ENCODE measurements at places on chromosomes 5 and 9. TPM values are rescaled to one million over a fixed set of nuclear protein-coding genes. Genes with fewer than 3 reads are reported as not detected.

GRCh38 chr5:139459451-139459934 lies 3.0 kb downstream of the ECSCR start:
- DNase-seq = no peak
- H3K4me3 ChIP-seq = no peak overlapping the region
- no peaks in the 10 kb centered on the region for H3K27me3 ChIP-seq
- peaks cover 15% of the 10 kb centered on the region for H3K4me1 ChIP-seq

DNA sequence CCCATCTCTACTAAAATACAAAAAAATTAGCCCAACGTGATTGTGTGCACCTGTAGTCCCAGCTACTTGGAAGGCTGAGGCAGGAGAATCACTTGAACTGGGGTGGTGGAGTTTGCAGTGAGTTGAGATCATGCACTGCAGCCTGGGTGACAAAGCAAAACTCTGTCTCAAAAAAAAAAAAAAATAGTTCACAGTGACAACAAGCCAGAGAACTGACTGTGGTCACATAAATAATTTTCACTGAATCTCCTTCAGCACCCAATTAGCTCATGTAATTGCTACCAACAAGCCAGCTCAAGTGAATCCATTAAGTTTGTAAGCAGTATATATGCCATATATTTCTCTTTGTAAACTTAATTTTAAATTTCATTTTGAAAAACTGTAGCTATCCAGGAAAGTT lies 14.5 kb upstream of the AFAP1L1 start:
- H3K36me3 ChIP-seq = no peaks in the 10 kb centered on the region
- H3K27me3 ChIP-seq = no peaks in the 10 kb centered on the region
- no peak overlapping the region for H3K27ac ChIP-seq
- no peaks in the 10 kb centered on the region for H3K4me1 ChIP-seq
- DNase-seq = no peak

- H3K4me3 ChIP-seq = no peak overlapping the region
- H3K36me3 ChIP-seq = no peaks in the 10 kb centered on the region
- no peaks in the 10 kb centered on the region for H3K4me1 ChIP-seq
- no peak overlapping the region for H3K27ac ChIP-seq
- H3K27me3 ChIP-seq = no peaks in the 10 kb centered on the region
Measured at GRCh38 chr5:118548761-118549720, 439.3 kb downstream of the DTWD2 start.

- no peaks in the 10 kb centered on the region for H3K36me3 ChIP-seq
- no peak overlapping the region for H3K4me3 ChIP-seq
- H3K4me1 ChIP-seq = no peaks in the 10 kb centered on the region
- no peaks in the 10 kb centered on the region for H3K27me3 ChIP-seq
- H3K27ac ChIP-seq = no peak overlapping the region
Measured at GRCh38 chr5:122924203-122924602, 78.8 kb downstream of the SNX24 start.

GRCh38 chr5:176803943-176804498 lies 6.3 kb upstream of the UNC5A start:
- no peaks in the 10 kb centered on the region for H3K36me3 ChIP-seq
- H3K4me3 ChIP-seq = no peak overlapping the region
- no peaks in the 10 kb centered on the region for H3K27me3 ChIP-seq
- H3K4me1 ChIP-seq = no peaks in the 10 kb centered on the region
- DNase-seq = no peak

The PLCXD3 gene
- total RNA-seq = 0.10 TPM

The TAF11L3 gene
- not detected for total RNA-seq

The ZNF608 gene
- 40.8 TPM for total RNA-seq
